ENCODE measurements at places on chromosomes 2 and 18. TPM values are rescaled to one million over a fixed set of nuclear protein-coding genes. Genes with fewer than 3 reads are reported as not detected.

PDCD1 gene
- total RNA-seq: 1.3 TPM

CFC1 gene
- total RNA-seq: not detected

RAB17 gene
- 2.5 TPM for total RNA-seq

- no peak for DNase-seq
Measured at GRCh38 chr2:202577250-202578183, 57.3 kb upstream of the FAM117B start.

GRCh38 chr2:125745514-125745913, 910.4 kb upstream of the GYPC start:
- DNase-seq: peak; percentile 26
